ENCODE measurements at places on chromosomes 11 and 22. TPM values are rescaled to one million over a fixed set of nuclear protein-coding genes. Genes with fewer than 3 reads are reported as not detected.
A peak's percentile ranks its signal among the peaks of the same experiment; 100 is the strongest.

The SPI1 gene
- 0.42 TPM for total RNA-seq

The PATE2 gene
- total RNA-seq, result not detected

The IL17REL gene
- total RNA-seq, result 0.04 TPM

DNA sequence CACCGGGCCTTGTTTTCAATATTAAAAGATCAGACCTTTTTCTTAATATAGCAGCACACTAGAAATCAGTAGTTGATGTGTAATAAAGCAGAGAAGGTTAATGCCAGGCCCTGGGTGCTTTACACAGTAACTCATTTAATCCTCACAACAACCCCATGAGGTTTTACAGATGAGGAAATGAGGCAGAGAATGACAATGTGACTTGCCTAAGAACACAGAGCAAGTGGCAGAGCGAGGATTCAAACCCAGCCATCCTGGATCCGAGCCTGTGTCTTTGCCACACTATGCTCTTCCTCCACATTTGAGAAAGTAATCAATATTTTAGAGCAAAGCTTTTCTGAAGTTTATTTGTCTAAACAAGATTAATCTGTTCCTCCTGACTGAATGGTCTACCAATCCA, 7.2 kb downstream of the JAML start:
- DNase-seq, result no peak

DNA sequence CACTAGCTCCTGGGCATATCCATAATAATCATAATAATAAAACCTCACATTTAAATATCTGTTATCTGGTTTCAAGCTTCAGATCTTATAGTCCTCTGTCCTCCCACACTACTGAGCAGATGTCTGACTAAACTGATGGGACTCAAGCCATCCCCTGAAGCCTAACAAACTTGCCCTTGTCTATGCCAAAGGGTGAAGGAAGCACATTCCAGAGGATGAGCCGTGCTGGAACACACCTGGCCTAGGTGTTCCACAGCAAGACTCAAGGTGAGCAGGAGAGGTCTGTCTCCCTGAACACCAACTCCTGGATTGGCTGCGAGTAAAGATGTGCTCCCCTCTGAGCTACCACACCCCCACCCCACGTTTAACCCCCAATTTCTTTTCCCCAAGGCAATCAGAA, 14.7 kb downstream of the SCUBE2 start:
- no peak for DNase-seq

DNA sequence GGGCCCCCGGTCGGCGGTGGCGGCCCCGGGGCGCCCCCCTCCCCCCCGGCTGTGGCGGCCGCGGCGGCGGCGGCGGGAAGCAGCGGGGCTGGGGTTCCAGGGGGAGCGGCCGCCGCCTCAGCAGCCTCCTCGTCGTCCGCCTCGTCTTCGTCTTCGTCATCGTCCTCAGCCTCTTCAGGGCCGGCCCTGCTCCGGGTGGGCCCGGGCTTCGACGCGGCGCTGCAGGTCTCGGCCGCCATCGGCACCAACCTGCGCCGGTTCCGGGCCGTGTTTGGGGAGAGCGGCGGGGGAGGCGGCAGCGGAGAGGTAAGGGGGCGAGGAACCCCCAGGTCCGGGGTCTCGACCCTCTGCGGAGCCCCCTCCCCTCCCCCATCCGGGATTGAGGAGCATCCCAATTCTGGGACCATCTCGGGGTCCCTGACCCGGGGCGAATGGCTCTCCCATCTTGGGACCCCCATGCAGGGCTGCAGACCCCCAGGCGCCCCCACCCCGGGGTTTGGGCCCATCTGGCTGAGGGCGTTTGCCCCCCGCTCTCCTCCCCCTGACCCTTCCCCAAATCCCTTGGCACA, 431 bp downstream of the KMT2A start:
- DNase-seq, result no peak

DNA sequence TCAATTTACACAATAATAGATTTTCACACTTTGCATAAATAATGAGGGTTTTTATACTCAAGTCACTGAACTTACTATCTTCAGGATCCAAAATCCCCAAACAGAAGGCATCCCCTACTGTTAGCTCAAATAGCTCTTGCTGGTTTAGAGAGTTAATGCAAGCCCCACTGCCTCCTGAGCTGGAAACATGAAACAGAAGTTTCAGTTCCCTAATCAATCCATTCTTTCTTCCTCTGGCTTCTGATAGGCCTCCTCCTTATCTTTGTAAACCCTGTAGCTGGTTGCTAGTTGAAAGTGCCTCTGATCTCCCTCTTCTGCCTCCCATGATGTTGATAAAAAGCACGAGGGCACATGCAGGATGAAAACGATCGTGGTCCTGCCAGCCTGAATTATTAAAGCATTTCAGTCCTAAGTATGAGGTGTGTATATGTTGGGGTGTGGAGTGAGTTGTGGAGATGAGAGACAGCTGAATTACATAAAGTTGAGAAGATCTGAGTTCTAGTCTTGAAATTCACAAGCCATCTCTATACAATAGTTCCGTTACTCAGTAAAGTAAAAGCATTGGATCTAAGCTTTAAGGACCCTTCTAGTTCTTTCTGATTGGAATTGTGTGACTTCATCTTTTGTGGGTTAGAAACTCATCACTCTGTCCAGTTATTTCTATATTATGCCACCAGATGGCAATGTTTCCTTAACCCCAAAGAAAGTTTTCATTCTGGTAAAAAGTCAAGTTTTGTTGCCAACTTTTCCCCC, 35.0 kb upstream of the EHF start:
- peak; percentile 22 for DNase-seq

The KIAA1671 gene
- total RNA-seq, result 7.3 TPM

DNA sequence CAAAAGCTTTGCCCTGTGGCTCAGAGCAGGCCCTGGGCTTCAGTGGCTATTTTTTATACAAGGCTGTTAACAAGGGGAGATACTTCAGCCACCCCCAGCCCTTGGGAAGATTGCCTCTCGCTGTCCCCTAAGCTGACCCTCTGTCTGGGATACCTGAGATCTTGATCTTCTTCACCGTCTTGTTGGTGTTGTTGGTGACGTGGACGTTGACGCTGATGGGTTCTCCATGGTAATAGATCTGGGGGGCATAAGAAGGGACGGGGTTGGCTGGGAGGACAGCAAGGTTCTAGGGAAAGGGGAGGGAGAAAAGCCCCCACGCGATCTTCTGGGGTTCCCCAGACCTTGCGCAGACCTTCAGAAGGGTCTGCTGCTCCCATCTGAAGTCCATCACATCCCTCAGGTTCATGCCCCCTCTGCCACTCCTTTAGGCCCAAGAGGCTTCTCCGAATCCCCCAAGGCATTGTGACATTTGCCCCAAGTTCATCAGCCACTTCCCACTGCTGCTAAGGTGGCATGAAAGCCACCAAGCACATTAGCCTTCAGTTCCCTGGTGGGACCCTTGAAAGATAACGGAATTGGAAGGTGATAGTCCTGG, 36.7 kb downstream of the TPBGL start:
- DNase-seq, result no peak

- DNase-seq, result no peak
These were observed 7.4 kb downstream of the SYT13 start for GRCh38 chr11:45278714-45279113.

The SCN3B gene
- 0.14 TPM for total RNA-seq

DNA sequence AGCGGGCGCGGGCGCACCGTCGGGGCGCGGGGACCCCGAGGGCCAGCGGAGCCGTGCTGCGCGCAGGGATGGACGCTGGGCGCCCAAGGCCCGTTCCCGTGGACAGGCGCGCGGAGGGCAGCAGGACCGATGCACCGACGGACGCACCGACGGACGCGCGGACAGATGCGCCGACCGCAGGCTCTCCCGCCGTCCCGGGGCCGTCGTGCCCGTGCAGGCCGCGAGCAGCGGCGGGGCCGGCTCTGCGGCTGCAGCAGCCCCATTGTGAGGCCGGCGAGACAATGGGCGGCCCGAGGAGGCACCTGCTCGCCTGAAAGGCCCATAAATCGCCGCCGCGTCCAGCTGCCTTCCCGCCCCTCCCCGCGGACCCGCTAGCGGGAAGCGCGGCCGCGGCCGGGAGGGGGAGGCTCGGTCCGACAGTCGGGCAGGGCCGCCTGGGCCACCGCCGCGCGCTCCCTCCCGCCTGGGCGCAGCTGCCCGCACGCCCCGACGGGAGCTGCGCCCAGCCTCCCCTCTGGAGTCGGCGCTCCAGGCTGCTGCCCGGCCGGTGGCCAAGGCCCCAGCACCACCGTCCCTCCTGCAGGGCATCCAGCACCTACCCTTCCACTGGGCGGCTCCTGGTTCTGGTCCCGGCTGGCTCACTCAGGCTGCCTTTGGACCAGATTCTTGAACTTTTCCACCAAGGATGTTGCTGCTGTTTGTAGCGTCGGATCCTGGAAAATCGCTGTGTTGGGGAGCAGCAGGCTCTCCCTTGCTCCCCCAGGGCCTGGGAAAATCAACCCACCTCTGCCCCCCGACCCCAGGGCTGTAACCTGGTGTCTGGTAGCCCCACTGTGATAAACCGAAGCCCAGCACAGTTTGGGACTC, 15.8 kb downstream of the CDKN1C start:
- peak; percentile 88 for DNase-seq

GRCh38 chr11:60087239-60087638, 1.2 kb upstream of the MS4A2 start:
- no peak for DNase-seq

DNA sequence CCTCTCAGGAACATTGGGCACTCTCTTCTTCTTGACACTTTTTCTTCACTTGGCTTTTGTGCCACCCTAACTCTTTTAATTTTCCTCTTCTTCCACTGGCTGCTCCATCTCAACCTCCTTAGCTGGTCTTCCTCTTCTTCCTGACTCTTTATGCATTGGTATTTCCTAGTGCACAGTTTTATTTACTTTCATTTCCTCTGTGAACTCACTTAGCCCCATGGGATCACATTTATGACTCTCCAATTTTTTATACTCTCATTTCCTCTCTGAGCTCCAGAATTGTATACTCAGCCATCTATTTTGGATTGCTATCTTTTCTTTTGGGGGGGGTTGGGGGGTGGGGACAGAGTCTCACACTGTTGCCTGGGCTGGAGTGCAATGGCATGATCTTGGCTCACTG, 38.5 kb upstream of the LARGE1 start:
- no peak for DNase-seq

DNA sequence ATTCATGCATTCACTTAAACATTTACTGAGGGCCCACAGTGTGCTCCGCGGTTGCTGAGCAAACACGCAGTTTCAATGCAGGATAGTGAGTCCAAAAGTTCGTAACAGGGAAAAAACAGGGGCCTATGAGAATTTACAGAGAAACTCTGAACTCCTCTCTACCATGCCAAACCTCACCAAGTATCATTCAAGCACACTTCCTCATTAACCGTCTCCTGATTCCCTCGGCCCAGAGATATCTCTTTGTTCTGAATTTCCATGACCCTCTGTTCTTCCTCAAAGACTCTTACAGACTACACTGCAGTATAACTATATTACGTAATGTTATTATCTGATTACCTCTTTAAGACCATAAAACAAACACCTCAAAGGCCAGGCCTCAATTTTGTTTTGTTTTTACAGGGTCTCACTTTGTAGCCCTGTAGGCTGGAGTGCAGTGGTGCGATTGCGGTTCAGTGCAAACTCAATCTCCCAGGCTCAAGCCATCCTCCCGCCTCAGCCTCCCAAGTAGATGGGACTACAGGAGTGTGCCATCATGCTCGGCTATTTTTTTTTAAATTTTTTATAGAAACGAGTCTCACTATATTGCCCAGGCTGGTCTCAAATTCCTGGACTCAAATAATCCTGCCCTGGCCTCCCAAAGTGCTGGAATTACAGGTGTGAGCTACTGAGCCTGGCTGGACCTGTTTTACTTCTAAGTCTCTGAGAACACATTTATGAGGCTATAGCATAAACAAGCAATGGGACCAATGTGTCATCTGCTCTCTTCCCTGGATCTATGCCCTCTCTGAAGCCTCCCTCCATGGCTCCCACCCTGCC, 3.6 kb downstream of the HPS4 start:
- DNase-seq, result no peak

The UPK3A gene
- 0.41 TPM for total RNA-seq

DNA sequence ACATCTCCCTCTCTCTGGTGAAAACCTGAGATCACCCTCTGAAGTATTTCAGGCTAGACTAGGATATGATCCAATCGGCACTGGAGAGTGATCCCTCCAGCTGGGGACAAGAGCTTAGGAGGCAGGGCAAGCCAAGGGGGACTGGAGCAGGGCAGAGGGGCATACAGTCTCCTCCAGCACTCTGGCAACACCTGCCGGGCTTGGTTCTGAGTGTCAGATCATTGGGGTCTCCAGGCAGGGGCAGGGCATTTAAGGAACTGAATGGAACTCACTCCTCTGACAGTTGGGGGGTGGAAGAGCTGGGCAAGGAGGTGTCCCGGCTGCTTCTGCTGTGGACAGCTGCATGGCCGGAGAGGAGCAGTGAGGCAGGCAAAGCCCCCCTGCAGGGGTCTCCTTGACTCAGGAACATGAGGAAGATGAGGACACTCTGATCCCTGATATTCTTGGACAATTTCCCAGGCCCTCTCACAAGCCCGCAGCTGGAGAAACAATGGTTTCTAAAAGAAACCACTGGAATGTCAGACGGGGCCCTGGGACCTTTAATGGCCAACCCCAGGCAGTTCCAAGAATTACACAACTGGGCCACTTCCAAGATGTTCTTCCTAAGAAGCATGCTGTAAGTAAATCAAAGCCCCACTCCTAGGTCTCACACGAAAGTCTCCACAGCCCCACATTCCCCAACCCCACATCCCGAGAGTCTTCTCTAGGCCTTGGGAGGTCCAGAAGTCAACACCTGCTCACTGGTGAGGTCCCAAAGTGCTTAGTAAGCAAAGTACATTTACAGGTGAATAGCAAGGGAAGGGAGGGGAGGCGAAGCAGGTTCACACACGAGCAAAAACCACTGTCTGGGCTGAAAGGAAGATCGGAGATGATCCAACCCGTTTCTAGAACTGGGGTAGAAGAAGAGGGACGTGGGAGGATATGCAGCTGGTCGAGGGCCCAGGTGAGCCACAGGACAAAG, 1.2 kb upstream of the CCDC86 start:
- no peak for DNase-seq

DNA sequence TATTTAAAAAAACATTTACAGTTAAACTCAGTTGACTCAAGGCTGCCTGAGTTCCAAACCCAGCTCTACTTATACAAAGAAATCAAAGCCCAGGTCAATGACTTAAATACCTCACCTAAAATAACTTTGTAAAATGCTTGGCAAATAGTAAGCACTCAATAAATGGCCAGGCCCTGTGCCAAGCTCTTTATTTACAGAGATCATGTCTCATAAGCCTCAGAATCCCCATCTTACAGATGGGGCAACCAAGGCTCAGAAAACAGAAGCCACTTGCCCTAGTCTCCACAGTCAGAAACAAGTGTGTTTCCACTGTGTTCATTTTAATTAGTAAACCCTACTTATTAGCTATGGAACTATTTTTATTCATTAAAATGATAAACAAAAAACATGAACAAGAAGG, 30.5 kb upstream of the TTC28 start:
- DNase-seq, result no peak

DNA sequence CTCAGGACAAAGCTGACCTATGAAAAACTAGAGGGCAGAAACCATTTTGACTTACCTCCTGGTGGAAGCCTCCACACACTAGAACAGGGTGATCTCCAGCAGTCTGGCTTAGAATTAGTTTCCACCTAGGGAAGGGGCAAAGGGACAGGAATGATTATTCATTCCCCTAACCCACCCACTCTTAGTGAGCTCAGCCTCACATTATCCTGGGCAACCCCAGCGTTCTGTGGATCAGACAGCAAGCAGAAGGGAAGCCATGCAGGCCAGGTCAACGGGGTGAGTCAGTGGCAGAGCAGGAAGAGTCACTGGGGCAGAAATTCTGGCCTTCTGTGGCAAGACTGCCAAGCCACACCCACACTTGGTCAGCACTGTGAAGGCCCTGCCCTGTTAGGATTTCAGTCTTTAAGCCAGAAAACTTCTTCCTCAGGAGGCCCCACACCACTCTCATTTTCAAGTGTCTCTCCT, 10.5 kb downstream of the NUMA1 start:
- DNase-seq, result no peak

The OOSP4A gene
- not detected for total RNA-seq

The CARD16 gene
- not detected for total RNA-seq
